ENCODE measurements at places on chromosomes 5 and 9. TPM values are rescaled to one million over a fixed set of nuclear protein-coding genes. Genes with fewer than 3 reads are reported as not detected.

BARX1 gene
- 12.9 TPM for total RNA-seq

FOXI1 gene
- not detected for total RNA-seq

DNM1 gene
- total RNA-seq, result 89.0 TPM

PDZD2 gene
- total RNA-seq, result 0.21 TPM

ARHGEF28 gene
- 11.5 TPM for total RNA-seq

APBA1 gene
- total RNA-seq, result 0.31 TPM

SV2C gene
- not detected for total RNA-seq

FBXL17 gene
- total RNA-seq, result 7.5 TPM

CA9 gene
- 4.2 TPM for total RNA-seq

CARD9 gene
- 1.3 TPM for total RNA-seq

SLC46A2 gene
- not detected for total RNA-seq

PCDHB5 gene
- 1.2 TPM for total RNA-seq

PHYHD1 gene
- total RNA-seq, result 0.23 TPM

GNA14 gene
- not detected for total RNA-seq

FAM221B gene
- total RNA-seq, result not detected

ENTREP1 gene
- total RNA-seq, result 0.60 TPM

NTNG2 gene
- 3.1 TPM for total RNA-seq

BHMT gene
- total RNA-seq, result not detected

ZNF462 gene
- total RNA-seq, result 3.8 TPM

FABP6 gene
- 0.75 TPM for total RNA-seq

ENG gene
- total RNA-seq, result 0.09 TPM

TOR4A gene
- 28.4 TPM for total RNA-seq

GFI1B gene
- total RNA-seq, result 0.17 TPM

SMIM33 gene
- total RNA-seq, result not detected

FBLL1 gene
- 0.08 TPM for total RNA-seq

GABRB2 gene
- total RNA-seq, result not detected

TRIM7 gene
- 40.3 TPM for total RNA-seq

POLR3G gene
- 16.5 TPM for total RNA-seq

PSD2 gene
- total RNA-seq, result not detected

TSSK1B gene
- total RNA-seq, result not detected

IQGAP2 gene
- total RNA-seq, result 1.8 TPM
